ENCODE measurements at places on chromosomes 13 and 19.

DNA sequence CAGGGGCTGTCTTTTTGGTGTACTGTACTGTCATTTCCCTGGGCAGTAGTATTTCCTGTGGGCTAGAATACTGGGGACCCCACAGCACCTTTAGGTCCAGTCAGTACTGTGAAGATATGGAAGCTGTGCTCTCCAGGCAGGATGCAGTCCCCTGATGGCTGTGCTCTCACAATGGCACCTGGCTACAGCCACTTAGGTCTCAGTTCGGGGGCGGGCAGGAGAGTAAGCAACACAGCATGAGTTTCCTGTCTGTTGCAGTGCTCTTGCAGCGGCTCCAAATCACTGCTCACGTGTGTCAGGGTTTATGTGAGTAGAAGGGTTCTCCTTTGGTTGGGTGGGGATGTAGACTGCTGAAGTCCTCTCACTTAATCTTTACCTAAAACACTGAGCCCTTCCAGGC is 810.4 kb downstream of the DACH1 start:
- no peak for DNase-seq

DNA sequence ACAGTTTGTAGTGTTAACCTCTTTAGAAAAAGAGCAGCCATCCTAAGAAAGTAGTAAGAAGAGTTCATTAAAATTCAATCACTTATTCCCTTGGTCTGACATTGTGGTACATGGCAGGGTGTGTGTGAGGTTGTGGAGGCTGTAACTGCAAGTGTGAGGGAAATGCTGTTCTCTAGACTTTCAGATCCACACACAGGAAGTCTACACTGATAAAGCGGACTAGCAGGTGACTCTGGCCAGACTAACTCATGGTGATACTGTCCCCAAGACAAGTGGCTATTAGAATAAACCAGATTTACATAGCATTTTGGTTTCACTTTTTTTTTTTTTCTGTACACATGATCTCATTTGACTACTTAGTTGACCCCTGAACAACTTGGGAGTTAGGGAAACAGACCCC is 10.0 kb downstream of the MTIF3 start:
- DNase-seq: no peak

- DNase-seq: no peak
Measured at GRCh38 chr19:42068756-42069571, 1.0 kb downstream of the GRIK5 start.

GRCh38 chr13:34310539-34310938 is 492.6 kb downstream of the RFC3 start:
- no peak for DNase-seq

GRCh38 chr19:49145573-49146407 is 9.4 kb downstream of the HRC start:
- no peak for DNase-seq

GRCh38 chr13:33392794-33393405 is 107.3 kb upstream of the STARD13 start:
- no peak for DNase-seq

DNA sequence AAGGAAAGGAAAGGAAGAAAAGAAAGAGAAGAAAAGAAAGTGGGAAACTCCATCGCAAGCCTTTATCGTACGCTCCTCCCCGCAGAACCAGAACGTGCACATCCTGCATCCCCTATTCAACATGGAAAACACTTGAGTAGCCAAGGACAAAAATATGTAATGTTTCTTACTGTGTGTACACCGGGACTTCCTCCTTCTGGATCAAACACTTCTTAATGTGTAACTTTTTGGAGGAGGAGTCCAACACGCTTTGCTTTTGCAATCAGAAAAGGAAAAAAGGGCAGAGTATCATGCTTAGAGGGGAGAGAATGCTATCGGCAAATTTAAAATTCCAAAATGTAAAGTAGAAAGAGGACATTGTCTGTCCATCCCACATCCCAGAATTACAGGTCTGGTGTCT is 7.8 kb upstream of the SHFL start:
- DNase-seq: no peak

- no peak for DNase-seq
Measured at GRCh38 chr19:42497492-42498168, 30.7 kb downstream of the CEACAM1 start.

GRCh38 chr13:39956036-39956435 is 300.6 kb downstream of the COG6 start:
- DNase-seq: no peak

DNA sequence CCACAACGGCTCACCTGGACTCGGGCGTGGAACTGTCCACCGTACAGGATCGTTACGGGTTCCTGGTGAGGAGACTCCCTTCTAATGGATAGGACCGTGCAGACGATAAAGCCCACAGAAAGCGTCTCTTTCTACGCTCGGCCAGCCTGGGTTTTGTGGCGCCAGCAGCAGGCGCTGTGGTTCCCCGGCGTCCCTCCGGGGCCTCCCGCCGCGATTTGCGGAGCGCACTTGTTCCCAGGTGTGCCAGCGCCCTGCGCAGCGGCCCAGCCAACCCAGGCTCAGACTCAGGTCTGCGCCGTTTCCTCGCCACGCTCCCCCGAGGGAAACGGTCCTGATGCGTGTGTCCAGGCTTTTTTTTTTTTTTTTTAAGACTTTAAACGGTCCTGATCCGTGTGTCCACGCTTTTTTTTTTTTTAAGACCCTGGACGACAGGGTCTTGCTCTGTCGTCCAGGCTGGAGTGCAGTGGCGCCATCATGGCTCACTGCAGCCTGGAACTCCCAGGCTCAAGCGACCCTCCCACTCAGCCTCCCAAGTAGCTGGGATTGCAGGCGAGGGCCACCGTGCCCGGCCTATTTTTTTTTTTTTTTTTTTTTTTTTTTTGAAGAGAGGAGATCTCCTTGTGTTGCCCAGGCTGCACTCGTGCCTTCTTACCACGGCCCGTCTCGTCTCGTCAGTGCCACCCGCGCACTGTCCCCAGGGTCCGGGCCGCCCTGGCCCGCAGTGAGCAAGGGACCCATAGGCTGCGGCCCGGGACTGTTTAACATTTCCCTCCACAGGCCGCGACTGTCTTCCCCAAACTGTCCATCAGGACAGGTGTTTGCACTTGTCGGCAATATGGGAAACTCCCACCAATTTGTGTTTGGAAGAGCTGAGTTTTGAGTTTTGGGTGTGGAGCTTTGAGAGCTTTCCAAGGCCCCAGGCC is 23.8 kb downstream of the GJA3 start:
- DNase-seq: no peak

DNA sequence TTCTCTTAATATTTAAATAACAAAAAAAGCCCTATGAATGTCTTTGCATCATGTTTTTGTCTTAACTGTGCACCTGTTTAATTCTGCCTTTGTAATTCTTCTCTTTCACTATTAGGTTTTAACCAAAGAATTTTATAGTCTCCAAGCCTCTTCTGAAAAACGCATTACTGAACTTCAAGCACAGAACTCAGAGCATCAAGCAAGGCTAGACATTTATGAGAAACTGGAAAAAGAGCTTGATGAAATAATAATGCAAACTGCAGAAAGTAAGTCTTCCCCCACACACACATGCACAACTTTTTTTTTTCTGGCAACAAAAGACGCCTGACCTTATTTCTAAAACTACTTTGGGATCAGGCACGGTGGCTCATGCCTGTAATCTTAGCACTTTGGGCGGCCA is 126.5 kb downstream of the PIBF1 start:
- no peak for DNase-seq

GRCh38 chr19:29663861-29664752 is 1.2 kb upstream of the PLEKHF1 start:
- peak; percentile 33 for DNase-seq

DNA sequence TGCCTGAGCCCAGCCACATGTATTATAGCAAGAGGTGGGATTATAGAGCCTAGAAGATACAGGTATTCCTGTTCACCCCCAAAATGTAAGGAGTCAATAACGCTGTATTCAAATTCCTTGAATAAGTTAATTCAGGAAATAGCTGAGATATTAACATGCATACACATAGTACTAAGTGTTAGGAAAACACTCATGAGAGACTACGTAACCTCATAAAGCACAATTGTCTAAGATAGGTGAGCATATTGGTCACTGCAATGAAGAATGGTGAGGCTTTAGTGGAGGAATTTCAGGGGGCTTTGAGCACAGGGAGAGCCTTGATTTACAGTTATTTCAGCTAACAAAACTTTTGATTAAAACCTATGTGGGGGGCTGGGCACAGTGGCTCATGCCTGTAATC is 161.6 kb downstream of the LMO7 start:
- DNase-seq: no peak

DNA sequence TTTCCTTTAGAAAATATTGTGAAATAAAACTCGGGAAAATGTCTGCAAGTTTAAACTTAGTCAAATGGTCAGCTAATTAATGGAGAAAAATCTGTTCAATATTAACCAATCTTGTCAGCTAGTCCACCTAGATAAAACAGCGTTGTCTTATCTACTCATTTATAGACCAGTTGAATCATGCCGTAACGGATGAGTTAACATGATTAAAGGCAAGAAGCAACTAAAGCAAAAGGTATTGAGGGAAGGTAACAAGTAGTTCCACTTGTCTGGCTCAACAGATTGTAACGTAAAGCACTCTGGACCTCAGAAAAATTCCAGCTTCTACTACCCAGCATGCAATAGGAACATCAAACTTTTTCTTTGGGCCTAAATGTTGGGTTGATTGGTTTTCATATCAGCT is 958.2 kb downstream of the DIAPH3 start:
- no peak for DNase-seq

DNA sequence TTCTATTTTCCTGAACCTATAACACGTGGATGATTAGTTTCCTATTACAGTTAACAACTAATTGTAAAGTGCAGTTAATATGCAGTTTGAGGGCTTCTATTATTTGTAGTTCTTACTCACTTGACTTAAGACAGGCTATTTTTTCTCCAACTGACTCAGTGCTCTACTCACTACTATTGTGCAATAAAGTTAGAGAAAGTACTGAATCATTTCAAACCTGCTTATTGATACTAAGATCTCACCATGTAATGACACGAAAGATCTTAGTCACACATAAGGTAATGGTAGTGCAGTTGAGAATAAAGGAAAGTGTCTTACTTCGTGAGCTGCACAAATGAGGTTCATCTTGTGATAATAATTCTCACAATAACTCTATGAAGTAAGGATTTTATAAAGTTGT is 22.8 kb upstream of the ITM2B start:
- peak; percentile 100 for DNase-seq

DNA sequence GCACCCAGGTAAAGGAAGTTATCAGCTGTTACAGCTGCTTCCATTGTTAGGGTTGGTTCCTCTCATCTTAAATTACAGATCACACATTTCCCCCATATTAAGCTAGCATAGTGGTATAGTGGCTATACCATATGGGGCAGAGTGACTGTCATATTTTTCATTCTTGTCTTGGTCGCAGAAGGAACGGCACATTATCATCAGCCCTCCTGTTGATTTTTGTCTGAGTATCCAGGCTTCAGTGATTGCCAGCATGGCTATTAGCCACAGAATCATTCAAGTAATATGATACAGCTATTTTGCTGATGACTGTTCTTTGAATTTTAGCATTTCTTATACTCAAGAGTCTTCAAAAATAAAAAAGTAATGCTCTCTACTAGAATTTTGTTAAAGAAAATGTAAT is 240.9 kb downstream of the LIG4 start:
- DNase-seq: no peak

DNA sequence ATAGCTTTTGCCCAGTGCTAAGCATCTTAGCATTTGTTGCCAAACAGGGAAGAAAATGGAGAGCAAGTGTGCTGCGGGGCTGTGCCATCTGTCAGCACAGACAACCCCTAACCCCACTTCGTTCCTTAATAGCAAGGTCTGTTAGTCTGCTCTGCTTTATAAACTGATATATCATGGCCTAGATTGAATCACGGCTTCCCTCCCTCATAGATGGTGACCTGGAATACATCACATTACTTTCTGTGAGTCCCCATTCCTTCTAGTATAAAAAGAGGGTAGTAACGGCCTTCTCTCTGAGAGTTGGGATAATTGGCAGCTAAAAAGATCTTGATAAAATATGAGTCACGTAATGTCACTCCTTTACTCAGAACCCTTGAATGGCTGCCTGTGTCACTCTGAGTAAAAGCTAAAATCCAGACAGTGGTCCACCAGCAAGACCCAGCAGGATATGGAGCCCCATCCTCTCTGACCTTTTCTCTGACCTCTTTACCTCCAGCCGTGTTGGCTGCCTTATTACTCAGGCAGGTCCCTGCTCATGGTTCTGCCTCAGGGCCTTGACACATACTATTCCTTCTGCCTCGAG is 151.7 kb downstream of the DLEU7 start:
- no peak for DNase-seq

DNA sequence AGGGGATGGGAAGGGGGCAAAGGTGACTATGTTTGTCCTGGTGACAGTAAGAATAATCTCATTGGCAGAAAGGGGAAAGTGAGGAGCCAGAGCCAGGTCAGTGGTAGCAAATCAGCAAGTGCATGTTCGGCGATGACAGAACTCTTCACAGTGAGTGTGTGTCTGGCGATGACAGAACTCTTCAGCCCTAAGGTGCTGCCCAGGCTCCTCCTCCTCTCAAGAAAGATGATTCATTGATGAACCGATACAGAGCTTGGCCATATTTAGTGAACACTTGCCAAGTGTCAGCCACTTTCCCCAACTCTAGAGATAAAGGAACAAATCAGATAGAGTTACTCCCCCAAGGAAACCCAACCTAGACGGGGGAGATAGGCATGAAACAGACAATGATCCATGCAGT is 199.3 kb upstream of the UBL3 start:
- DNase-seq: peak; percentile 73

- no peak for DNase-seq
Measured at GRCh38 chr13:23723471-23723870, 153.3 kb downstream of the TNFRSF19 start.

DNA sequence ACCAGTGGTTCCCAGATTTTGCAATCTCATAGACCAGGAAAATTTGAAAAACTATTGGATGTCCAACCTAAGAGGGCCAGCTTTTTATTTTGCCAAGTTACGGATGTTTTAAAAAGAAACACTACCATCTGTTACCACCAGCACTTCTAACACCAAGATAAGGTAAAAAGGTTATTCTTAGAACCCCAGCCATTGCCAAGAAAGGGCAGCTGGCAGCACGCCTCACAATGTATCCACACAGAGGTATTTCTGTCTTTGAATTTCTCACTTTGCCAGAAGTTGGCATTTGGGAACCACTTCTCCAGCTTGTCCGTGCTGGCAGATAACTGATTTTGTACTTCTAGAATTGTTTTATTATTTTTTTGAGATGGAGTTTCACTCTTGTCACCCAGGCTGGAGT is 28.7 kb downstream of the CAPN12 start:
- DNase-seq: no peak

DNA sequence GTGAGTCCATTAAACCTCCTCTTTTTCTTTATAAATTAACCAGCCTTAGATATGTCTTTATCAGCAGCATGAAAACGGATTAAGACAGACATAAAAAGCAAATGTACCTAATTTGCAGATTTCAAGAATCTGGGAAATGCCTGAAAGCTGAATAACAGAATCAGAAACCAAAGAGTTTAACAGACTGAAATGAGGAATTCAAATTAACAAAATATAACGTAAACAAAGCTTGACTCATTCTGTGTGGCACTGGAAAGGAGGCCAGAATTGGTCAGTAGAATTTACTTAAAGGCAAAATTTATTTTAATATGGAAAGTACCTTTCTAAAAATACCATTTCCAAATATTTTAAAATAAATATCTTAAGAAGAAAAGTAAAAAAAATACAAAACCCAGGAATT is 540.6 kb upstream of the HTR2A start:
- DNase-seq: no peak

GRCh38 chr19:44499962-44500949 is at the start of gene ZNF180:
Gene ZNF180 (minus strand): TSS chr19:44500522. CDS start chr19:44497334, 3,188 bp downstream.
- peak; percentile 89 for DNase-seq
